EH (cell line): ENCODE measurements at places on chromosomes 12 and 14.

DNA sequence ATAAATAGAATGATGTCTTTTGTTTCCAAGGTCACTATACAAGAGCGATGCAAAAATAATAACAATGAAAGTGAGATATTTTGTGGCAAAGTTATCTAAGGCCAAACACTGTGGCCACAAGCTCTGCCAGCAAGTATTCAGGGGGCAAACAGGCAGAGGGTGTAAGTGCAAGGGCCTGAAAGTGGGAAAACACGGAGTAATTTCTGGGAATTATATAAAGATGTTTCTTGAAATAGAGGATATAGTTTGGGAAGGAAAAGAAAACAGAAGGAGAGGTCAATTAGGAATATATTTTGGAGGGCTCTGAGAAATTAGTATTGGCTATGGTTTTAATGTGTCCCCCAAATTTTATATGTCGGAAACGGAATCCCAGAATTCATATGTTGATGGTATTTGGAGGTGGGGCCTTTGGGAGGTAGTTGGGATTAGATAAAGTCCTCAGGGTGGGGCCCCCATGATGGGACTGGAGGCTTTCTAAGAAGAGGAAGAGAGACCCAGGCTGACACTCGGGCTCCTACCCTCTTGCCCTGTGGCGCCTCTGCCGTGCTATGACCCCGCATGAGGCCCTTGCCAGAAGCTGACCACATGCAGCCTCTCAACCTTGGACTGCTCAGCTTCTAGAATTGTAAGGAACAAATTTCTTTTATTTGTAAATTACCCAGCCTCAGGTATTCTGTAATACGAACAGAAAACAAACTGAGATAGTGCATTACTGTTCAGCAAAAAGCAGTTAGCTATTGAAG, 60.0 kb downstream of the LLPH start:
- no peak for DNase-seq

DNA sequence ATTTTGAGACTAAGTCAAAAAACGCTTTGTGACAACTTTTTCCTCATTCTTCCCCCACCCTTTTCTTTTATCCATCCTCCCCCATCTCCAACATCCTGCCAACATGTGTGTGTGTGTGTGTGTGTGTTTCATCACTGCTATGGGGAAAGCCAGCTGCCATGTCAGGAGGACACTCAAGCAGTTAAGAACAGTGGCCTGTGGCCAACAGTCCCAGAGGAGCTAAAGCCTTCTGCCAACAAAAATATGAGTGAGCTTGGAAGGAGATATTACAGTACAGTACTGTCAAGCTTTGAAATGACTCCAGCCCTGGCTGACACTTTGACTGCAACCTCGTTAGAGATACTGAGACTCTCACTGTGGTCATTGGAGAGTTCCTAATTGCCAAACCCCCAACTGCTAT, 5.0 kb upstream of the CSRP2 start:
- DNase-seq: peak; percentile 79

GRCh38 chr12:25725931-25726330, 172.8 kb upstream of the LMNTD1 start:
- DNase-seq: peak; percentile 48

- DNase-seq: peak; percentile 42
Measured at GRCh38 chr12:124386661-124387527, 92.0 kb downstream of the RFLNA start.

DNA sequence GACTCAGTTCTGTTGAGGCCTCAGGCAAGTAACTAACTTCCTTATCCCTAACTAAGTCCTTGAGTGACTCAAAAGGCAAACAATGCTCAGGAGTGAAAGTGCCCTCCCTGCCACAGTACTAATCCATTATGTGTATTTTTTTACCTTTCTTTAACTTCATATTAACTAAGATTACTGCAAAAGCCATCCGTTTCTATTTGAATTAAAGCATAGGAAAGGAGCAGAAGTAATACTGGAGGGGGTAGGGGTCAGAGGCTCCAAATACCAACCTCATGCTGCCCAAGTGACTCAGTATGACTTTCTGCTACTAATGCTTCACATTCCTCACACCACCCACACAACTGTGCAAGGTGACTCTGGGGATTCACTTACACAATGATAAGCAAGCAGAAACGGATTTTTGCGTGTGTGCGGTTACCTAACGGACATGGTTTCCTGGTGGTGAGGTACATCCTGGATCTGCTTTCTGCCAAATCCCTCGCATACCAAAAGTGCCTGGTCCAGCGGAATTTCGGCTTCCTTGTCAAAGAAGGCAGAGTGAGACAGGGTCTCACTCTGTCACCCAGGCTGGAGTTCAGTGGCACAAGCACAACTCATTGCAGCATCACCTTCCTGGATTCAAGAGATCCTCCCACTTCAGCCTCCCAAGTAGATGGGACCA, 25.1 kb downstream of the MOK start:
- DNase-seq: peak; percentile 98

DNA sequence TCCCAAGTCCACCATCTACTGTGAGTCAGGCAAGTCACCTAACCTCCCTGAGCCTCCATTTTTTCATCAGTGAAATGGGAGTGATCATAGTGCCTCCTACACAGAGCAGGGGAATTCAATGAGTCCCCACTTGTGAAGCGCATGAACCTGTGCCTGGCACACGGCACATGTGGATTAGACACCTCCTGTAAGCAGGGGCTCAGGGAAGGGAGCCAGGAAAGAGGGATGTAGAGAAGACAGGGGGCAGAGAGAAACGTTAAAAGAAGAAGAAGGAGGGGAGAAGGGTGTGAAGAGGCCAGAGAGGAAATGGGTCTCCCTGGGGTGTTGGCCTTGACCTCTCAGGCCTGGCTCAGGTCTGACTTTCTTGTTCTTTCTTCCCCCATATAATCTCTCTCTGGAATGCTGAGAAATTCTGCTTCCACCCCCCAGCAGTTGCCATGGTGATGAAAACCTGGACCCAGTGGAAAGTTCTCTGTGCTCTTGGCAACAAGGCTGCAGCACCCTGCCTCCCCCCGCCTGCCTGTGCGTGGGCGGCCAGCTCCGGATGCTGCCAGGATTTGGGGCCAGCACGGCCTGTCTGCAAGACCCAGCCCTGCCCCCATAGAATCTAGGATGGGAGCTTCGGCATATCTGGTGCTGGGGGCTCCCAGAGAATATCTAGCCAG, 94.5 kb downstream of the CALM1 start:
- DNase-seq: peak; percentile 49

DNA sequence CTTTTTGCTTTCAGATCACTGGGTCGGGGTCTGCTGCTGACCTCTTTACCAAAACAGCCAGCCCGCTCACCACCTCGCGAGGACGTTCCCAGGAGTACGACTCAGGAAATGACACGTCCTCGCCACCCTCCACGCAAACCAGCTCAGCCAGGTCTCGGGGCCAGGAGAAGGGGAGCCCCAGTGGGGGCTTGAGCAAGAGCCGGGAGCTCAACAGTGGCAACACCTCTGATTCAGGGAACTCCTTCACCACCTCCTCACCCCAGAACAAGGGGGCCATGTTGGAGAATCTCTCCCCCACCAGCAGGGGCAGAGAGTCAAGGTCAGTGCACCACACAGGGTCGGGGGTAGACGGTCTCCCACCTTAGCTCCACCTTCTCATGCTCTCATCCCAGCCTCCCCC, 33.4 kb upstream of the HSPB8 start:
- no peak for DNase-seq

DNA sequence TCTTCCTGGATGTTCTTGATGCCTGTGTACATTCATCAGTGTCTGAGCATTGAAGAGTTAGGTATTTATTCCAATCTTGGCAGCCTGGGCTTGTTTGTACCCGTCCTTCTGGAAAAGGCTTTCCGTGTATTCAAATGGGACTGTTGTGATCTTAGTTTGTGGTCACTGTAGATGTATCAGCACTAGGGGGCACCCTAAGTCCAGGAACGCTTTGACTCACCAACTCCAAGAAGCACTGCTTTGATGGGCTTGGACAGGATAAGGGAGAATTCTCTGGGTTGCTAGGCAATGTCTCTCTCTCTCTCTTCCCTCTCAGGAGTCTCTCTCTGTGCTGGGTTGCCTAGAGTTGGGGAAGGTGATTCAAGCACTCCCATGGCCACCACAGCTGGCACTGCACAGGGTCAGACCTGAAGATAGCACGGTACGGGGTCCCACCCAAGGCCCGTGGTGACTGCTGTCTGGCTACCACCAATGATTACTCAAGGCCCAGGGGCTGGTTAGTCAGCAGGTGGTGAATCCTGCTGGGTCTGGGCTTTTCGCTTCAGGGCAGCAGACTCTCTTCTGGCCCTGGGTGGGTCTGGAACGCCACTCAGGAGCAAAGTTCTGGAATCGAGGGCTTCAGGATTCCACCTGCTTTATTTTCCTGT, 211.1 kb upstream of the RGS6 start:
- DNase-seq: peak; percentile 84

DNA sequence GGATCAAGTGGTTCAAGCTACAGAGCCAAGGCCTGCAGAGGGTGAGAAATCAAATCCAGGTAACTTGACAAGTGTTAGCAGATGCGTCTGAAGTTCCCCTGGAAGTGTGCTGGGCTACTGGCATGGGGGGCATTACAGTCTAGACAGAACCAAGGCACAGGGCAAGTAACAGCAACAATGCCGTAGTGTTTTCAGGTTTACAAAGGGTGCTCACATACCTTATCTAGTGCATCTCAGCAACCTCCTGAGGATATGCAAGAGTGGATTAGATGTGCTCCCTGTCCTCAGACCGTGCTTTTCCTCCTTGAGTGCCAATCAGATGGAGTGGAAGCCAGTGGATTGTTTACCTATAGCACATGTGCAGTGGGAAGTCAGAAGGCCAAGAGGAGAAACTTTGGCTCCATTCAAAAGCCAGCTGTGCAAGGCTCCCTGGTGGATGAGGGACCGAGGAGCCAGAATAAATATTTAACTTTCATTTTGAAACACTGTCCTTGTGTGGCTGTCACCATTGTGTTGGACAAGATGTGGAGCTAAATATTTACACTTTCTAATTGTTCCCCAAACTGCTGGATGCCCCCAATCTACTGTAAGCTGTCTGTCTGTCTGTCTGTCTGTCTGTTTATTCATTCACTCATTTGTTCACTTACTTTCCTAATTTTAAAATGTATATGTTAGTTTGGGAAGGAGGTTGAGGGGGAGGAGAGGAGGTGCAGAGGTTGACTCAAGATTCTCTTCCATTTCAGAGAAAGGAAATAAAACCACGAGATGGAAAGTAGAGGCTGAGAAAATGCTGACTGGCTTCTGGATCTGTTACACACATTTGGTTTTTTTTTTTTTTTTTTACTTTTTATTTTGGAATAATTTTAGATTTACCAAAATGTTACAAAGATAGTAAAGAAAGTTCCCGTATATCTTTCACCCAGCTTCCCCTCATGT, 184.0 kb upstream of the PARP11 start:
- no peak for DNase-seq

GRCh38 chr12:130086248-130086647, 76.0 kb upstream of the FZD10 start:
- DNase-seq: no peak

DNA sequence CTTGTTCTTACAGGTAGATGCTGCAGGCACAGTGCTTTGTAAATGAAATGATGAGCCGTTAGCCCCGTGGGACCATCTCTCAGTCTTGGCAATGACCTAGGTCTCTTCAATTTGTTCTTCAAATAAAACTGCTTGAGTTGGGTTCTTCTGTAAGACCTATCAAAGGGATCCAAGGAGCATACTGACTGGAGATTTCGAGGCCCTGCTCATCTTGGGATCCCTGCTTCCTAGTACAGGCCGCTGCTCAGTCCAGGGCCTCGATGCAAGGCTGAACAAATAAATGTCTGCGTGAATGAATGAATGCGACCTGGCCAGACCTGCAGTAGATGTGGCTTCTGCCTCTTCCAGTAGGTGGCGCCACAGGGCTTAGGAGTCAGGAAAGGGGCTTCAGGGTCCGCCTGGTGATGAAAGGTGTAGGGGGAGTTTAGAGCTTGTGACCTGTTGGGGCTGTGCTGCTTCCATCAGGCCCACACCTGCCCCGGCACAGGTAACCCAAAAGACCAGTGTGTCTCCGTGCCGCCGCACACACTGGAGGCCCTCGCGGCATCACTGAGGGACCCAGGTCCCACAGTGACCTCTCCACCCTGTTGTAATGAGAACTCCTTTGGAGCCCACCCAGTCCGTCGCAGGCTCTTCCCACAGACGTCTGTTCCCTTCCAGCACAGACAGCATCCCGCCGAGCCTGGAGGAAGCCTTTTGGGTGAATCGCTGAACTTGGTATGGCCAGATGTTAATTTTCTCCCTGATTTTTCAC, 4.4 kb downstream of the CACNA1C start:
- peak; percentile 61 for DNase-seq

DNA sequence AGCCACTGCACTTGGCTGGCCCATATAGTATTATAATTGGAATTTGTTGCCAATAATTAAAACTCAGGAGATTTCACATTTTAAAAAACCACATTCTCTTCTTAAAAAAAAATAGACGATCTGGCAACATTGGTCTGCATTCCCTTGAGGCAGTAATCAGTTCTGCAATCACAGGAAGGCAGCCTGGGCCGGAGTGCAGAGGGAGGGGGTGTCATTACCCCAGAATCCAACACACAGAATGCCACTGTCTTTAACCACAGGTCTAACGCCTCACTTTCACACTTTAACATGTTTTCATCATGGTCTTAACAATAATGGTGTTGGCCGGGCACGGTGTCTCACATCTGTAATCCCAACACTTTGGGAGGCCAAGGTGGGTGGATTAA, 100.1 kb downstream of the SCARB1 start:
- no peak for DNase-seq

DNA sequence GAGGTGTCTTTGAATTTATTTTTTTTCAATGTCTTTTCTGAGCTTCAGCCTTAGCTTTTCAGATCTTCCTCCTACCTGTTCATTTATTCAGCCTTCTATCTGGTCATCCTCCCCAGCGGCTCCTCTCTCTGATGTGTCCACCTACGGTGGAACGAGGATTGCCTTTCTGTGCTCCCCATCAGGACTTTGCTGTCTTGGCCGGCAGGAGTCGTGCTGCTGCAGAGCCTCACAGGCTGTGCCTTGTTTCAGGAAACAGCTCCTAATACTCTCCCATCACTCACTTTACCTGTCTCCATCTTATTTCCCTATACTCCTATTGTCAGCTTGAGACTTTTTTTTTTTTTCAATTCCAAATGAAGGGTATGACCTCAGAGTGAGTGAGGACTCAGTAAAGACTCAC, 76.9 kb downstream of the KICS2 start:
- DNase-seq: no peak

DNA sequence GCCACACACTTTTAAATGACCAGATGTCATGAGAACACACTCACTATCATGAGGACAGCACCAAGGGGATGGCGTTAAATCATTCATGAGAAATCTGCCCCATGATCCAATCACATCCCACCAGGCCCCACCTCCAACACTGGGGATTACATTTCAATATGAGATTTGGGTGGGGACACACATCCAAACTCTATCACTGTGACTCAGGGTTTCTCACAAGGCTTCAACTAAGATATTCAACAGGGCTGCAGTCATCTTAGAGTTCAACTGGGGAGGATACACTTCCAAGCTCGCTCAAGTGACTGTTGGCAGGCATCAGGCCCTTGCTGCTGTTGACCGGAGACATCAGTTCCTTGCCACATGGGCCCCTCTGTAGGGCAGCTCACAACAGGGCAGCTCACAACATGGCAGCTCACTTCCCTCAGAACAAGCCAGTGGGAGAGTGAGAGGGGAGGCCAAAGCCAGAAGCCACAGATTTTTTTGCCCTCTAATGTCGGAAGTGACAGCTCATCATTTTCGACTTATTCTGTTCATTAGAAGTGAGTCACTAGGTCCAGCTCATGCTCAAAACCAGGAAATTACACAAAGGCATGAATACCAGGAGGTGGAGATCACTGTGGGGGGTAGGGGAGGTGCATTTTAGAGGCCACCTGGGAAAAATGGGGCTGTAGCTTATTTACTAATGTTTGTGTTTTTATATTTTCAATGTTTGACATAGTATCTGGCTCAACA, 50.8 kb upstream of the PTHLH start:
- peak; percentile 93 for DNase-seq
